AML-193 (cell line): ENCODE measurements at places on chromosomes 12 and 14.

GRCh38 chr14:55332654-55333570 lies 61.7 kb downstream of the FBXO34 start:
- DNase-seq: no peak

DNA sequence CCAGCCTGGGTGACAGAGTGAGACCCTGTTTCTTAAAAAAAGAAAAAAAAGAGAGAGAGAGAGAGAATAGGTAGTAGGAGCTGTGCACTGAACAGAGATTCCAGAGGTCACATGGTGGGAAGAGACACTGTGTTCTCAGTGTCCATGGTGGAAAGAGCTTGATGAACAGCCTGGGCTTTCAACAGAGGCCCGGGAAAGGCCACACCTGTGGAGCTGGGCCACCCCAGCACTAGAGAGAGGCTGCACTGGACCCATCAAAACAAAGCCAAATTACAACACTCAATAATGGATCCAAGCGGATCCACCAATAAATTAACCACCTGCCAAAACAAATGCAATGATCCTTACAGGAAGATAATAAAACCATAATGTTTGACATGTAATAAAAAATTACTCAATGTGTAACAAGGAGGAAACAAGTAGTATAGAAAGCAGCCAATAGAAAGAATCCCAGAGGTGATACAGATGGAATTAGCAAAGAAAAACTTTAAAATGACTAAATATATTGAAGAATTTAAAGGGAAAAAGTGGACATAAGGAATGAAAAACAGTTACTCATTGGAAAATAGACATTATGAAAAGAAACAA lies 44.8 kb upstream of the BCL2L14 start:
- no peak for DNase-seq

- peak; percentile 3 for DNase-seq
These were observed 26.4 kb upstream of the FGF6 start for GRCh38 chr12:4472046-4472445.

DNA sequence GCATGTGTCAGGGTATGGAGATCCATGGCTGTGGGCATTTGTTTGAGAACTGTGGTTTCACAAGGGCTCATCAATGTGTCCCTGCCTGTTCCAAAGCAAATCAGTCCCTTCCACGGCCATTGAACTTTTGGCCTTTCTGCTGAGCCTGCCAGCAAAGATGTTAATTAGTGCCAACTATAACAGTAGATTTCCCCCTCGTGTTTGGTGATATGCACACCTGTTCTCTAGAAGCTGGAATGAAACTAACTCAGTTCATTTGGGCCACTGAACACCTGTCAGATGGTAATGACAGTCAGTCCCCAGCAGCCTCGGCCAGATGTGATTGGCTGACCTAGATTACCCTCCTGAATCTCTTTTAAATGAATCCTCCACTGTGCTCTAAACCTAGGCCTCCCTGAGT lies 43.2 kb downstream of the IRAK3 start:
- DNase-seq: no peak

GRCh38 chr12:57153415-57153997 lies 6.1 kb upstream of the LRP1-AS start:
- DNase-seq: no peak

DNA sequence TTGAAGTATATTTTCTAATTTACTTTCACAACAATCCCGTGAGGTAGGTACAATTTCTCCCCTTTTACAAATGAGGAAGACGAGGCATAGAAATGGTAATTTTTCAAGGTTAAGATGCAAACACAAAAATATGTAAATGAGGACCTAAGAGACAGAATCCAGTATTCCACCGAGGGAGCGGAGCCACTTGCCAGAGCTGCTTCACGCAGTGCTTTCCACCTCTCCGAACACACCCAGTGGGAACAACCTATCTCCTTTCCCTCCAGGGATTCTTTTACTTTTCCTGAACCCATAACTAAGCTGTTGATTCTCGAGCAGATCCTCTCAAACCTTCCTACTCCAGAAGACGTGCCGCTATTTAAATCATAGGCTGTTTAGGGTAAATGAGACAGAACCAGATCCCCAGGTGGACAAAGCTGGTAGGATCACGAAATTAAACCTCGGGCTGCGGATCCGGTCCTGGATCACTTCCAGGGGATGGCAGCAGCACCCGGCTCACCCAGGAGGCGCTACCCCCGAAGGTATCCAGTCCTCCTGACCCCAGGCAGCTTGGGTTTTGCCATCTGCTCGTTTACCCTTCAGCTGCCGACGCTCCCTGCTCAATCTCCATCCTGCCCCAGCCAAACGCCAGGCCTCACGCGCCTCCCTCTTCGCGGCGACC lies 1.5 kb downstream of the DDHD1 start:
- no peak for DNase-seq

DNA sequence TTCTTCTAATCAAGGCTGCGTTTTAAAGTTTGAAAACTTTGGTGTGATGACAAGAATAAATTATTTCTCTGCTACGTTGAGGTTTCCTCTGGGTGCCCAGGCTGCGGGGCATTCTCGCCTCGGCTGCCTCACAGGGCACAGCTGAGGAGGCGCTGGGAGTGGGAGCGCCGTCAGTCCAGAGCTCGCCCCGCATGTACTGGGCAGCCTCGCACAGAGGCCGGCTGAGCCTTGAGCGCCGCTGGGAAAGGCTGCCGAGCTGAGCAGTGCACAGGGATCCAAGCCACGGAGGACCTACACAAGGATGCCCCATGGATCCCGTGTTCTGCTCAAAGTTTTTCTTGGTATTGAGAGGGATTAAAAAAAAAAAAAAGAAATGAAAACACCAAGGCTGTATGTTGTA lies 11.6 kb downstream of the RFX4 start:
- no peak for DNase-seq

- no peak for DNase-seq
These were observed 13.4 kb upstream of the ALDH2 start for GRCh38 chr12:111753144-111753881.

DNA sequence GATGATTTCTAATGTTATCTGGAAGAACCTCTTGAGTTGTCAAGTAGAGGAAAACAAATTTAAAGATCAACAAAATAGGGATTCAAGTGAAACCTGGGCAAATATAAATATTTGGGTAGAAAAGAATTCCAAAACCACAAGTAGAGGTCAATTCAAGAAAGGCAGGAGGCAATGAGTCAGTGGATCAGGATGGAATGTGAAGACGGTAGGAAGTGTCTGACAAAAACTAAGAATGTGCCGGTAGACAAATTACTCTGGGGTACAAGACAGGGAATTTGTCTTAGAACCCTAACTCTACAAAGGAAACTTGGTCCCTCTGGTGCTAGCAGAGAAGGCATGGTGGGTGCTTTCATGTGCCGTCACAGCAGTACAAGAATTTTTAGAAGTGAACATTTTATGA lies 13.6 kb downstream of the ABCD2 start:
- DNase-seq: no peak

DNA sequence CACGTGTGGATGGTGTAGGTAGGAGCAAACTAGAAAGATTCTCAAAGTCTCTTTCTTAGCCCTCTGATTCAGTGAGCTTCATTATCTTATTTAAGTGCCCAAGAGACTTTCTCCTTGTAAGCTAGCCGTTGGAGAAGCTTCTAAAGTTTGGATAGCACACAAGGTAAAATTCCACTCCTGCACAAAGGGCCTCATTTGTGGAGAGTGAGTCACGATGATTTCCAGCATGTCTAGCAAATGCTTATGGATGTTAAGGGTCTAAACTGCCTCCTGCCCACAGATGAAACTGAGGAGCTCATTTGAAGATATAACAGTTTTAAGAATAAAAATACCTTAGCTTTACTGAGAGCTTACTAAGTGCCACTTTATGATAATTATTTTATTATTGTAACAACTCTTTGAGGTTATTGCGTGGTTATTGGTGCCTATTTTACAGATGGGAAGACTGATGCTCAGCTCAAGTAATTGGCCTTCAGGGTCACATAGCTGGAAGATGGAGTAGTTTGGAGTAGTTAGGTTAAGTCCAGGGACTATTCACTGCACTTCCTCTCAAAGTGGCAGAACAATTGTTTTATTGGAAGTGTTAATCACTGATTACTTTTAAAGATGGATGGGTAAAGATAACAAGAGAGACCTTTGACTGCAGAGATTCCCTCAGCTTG lies 78.7 kb upstream of the HIF1A start:
- no peak for DNase-seq

GRCh38 chr12:116048879-116049278 lies 228.6 kb downstream of the MED13L start:
- peak; percentile 28 for DNase-seq

GRCh38 chr12:130444061-130444460 lies 106.4 kb downstream of the PIWIL1 start:
- DNase-seq: no peak

- no peak for DNase-seq
These were observed 39.1 kb downstream of the NT5DC3 start for GRCh38 chr12:103801709-103802585.

GRCh38 chr14:85224241-85224640 lies 305.7 kb upstream of the FLRT2 start:
- DNase-seq: no peak

GRCh38 chr12:97552410-97553121 lies 90.0 kb downstream of the RMST start:
- no peak for DNase-seq

DNA sequence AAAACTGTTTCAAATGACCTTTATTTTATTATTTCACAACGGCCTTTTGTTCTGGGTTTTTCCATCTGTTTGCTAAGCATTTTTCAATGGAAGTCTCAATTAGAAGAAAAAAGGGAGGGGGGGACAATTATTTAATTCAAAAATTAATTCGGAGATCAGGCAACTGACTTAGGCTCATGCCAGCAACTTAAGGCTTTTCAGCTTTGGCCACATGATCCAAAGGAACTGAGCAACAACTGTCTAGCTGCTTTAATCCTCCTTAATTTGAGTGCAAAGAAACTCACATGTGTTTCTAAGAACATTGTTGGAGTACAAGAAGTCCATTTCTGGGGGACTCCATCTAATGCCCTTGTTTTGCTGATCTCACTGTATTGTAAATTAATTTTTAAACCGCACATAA lies 188.0 kb downstream of the EXOC5 start:
- DNase-seq: no peak

DNA sequence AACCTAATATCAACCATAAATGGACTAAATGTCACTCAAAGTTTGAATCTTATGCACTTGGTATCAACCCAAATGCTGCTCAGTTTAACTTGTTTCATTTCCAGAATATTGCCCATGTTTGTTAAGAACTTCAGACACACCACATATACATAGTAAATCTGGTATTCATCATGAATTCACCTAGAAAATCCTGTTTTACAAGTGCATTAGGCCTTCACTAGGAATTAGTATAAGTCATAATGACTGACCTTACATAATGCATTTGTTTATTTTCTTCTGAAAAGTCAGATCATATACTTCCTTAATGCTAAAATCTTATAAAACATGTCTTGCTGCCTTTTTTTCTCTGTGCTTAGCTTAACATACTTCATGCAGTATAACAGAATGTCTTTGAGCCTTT lies 66.1 kb downstream of the ABCD2 start:
- no peak for DNase-seq
